Left renal cortex interstitium (tissue), 4 donors: ENCODE measurements at places on chromosomes 7 and 10. TPM values are rescaled to one million over a fixed set of nuclear protein-coding genes. Genes with fewer than 3 reads are reported as not detected.

HMX2 gene
- 2.9 TPM for polyA plus RNA-seq

DLX6 gene
- not detected for polyA plus RNA-seq

BEND7 gene
- 30.6 TPM for polyA plus RNA-seq

FLNC gene
- 12.1 TPM for polyA plus RNA-seq

UTF1 gene
- polyA plus RNA-seq, result not detected

DRGX gene
- polyA plus RNA-seq, result not detected

HOXA1 gene
- polyA plus RNA-seq, result 2.6 TPM

NRCAM gene
- polyA plus RNA-seq, result 24.3 TPM

AS3MT gene
- 26.3 TPM for polyA plus RNA-seq

PLCE1 gene
- 40.0 TPM for polyA plus RNA-seq

IMPDH1 gene
- polyA plus RNA-seq, result 28.1 TPM
